Left colon (tissue), 2 donors: ENCODE measurements at places on chromosomes 3 and 15. TPM values are rescaled to one million over a fixed set of nuclear protein-coding genes. Genes with fewer than 3 reads are reported as not detected.

CILP gene
- total RNA-seq, result 3.5 TPM

TM4SF4 gene
- total RNA-seq, result not detected

EPHA3 gene
- total RNA-seq, result 1.8 TPM

- no peak for DNase-seq
Measured at GRCh38 chr3:177471733-177472480, 274.6 kb upstream of the TBL1XR1 start.

DNA sequence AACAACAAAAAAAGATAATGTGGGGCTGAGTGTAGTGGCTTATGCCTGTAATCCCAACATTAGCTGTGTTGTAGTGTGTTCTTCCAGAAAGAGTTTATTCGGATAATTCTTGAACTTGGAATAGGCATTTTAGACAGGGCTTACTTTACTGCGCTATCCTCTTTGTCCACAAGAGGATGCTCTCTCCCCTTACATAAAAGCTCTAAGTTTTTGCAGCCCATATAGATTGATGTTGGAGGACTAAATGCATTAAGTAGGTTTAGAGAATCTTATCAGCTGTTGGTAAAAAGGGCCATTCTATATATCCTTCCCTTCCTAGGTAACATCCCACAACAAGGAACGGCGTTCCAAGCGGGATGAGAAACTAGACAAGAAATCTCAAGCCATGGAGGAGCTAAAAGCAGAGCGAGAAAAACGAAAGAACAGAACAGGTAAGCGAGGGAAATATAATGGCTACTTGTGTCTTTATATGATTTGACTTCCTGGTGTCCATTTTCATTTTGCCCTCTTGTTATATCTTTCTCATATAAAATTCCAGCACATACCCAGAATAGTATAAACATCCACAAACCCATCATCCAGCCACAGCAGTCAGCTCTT is 27.8 kb upstream of the ITPKA start:
- no peak for DNase-seq

DNA sequence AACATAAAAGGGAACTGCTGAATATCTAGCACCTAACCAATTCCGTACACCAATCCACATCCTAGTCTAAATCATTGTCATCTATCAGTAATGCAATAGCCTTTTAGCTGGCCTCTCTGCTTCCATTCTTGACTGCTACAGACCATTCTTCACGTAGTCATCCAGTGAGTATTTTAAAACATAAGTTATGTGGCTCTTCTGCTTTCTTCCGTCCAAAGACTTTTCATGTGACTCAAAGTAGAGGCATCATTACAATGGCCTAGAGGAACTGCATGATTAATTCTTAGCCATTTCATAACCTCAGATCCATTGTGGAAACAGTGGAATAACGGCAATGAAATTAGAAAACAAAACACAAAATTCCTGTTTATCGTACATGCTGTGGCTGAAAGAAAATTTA is 88.9 kb upstream of the CBLB start:
- no peak for DNase-seq
